Activated CD4-positive, alpha-beta T cell treated with anti-CD3 and anti-CD28 coated beads, Interleukin-2, amount 10 ng/mL, durations not matched to agents 7 days and 5 days (primary cell): ENCODE measurements at places on chromosomes 3 and 15. TPM values are rescaled to one million over a fixed set of nuclear protein-coding genes. Genes with fewer than 3 reads are reported as not detected.

GRCh38 chr15:26214290-26214689 is 351.2 kb upstream of the ATP10A start:
- H3K27me3 ChIP-seq, result no peaks in the 10 kb centered on the region
- H3K4me3 ChIP-seq, result no peak overlapping the region
- H3K36me3 ChIP-seq, result no peaks in the 10 kb centered on the region
- H3K27ac ChIP-seq, result no peak overlapping the region

GRCh38 chr3:29454161-29454611 is 173.3 kb downstream of the RBMS3 start:
- H3K27me3 ChIP-seq, result no peaks in the 10 kb centered on the region
- H3K4me1 ChIP-seq, result no peaks in the 10 kb centered on the region
- no peaks in the 10 kb centered on the region for H3K36me3 ChIP-seq

GRCh38 chr3:157417247-157417646 is 19.4 kb upstream of the PTX3 start:
- no peak overlapping the region for H3K27ac ChIP-seq
- no peak overlapping the region for H3K4me3 ChIP-seq
- DNase-seq, result no peak

DNA sequence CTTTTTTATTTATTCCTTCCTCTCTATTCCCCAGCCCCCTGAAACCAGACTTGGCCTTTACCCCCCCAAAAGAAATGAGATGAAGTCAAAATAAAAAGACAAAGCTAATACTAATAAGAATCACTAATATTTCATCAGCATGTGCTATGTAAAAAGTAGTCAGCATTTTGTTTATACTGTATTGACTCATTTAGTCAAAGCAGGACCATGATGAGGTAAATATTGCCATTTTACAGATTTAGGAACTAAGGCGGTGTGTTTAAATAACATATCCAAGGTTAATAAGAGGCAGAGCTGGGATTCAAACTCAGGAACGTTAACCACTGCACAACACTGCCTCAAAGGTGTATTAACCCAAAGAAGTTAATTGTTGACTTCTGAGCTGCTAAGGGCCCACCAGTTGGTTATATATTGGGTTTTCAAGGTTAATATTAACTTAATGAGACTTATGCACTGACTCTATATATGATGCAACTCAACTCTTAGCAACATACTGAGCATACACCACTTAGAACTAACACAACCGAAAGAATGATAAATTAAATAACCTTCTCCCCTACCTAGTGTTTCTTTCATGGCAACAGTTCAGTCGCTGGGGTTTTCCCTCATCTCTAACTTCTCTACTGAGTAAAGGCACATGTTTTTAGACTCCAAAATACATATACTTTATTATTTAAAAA is 34.7 kb downstream of the FOXP1 start:
- no peaks in the 10 kb centered on the region for H3K4me1 ChIP-seq
- DNase-seq, result no peak
- H3K36me3 ChIP-seq, result no peaks in the 10 kb centered on the region
- H3K4me3 ChIP-seq, result no peak overlapping the region
- no peak overlapping the region for H3K27ac ChIP-seq
- H3K27me3 ChIP-seq, result no peaks in the 10 kb centered on the region

- no peaks in the 10 kb centered on the region for H3K36me3 ChIP-seq
- no peaks in the 10 kb centered on the region for H3K4me1 ChIP-seq
- DNase-seq, result no peak
- no peak overlapping the region for H3K27ac ChIP-seq
These were observed 39.1 kb downstream of the SYNM start for GRCh38 chr15:99143655-99144610.

- H3K36me3 ChIP-seq, result no peaks in the 10 kb centered on the region
- no peak overlapping the region for H3K27ac ChIP-seq
- no peak for DNase-seq
- H3K4me1 ChIP-seq, result no peaks in the 10 kb centered on the region
- H3K27me3 ChIP-seq, result no peaks in the 10 kb centered on the region
These were observed 127.9 kb downstream of the CD47 start for GRCh38 chr3:107962946-107963345.

DNA sequence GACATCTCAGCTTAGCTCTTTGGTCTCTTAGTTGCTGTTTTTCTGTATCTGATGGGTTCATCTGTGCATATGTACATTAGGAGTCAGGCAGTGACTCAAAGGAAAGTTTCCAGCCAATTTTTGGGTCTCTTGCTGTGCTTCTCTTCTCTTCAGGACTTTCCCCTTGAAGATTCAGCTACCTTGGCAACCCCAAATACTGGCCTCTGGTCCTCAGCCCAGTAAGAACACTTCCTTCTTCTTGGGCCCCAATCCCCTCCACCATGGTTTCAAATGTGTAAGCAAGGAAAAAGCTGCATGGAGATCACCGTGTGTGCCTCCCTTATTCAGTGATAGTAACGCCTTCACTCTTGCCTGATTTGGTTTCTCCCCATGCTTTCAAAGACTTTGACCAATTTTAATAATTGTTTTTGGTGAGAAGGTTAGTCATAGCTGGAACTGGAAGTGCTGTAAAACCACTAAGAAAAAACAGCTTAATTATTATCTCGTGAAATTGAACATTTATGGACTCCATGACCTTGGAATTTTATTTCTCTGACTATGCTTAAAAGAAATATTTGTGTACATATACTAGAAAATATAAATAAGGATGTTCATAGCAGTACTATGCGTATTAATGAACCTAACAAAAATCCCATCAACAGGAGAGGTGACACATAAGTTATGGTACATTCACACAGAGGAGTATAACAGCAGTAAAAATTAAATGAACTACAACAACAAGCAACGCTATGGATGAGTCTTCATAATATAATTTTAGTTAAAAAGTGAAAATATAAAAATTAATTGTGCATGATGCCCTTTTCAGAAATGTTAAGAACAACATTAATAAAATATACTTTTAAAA is 125.3 kb upstream of the BCL6 start:
- H3K27ac ChIP-seq, result no peak overlapping the region
- peaks cover 10% of the 10 kb centered on the region for H3K4me1 ChIP-seq
- no peaks in the 10 kb centered on the region for H3K27me3 ChIP-seq
- H3K36me3 ChIP-seq, result peaks cover 5% of the 10 kb centered on the region

DNA sequence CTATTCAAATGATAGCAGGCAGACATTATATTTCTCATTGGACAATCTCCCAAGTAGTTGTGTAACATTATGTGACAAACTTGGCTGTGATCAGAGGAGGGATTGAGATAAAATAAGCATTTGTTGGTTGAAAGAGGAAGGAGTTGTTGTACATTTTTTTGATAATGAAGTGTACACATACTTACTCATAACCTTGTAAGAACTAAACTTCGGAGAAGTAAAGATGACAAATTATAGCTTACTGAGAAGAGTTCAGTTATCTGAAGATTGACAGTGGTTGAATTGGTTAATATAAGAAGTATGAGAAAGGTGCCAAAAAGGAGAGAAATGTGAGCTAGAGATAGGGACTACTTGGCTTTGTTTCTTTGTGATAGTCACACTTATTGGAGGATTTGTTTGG is 32.6 kb downstream of the STT3B start:
- no peaks in the 10 kb centered on the region for H3K27me3 ChIP-seq
- peaks cover 57% of the 10 kb centered on the region for H3K4me1 ChIP-seq
- DNase-seq, result no peak
- H3K27ac ChIP-seq, result no peak overlapping the region
- no peak overlapping the region for H3K4me3 ChIP-seq

- peak overlapping the region; percentile 95 for H3K27ac ChIP-seq
- H3K27me3 ChIP-seq, result no peaks in the 10 kb centered on the region
These were observed 4.0 kb upstream of the SIN3A start for GRCh38 chr15:75455424-75455981.

The ACP3 gene
- not detected for total RNA-seq

DNA sequence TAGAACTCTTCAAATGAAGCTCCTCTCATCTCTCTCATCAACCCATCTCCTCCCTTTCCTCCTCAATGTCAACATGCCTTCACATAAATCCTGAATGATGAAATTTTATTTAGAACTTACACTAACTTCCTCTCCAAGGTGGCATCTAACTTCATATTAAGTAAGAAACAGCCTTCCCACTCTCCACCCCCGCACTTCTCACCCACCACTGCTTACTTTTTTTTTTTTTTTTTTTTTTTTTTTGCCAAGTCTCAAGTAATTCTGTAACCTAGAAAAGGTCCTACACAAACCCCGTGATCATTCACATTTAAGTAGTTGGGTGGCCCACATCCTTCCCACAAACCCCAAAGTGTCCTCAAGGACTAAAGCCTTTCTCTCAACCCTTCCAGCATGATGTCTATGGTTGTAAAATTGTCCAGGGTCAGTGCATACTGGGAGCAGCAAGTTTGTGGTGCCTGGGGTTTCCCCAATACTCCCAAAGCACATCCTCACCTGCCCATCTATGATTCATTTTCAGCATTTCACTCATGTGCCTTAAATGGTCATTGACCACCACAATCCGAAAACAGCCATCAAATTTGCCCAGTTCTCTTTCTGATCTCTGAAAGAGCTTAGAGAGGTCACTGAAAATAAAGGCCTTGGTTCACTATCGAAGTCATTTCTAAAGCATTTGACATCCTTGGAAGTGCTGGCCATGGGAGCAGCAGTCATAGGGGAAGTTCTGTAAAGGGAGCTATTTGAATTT is 47.2 kb downstream of the CD86 start:
- no peaks in the 10 kb centered on the region for H3K27me3 ChIP-seq
- H3K36me3 ChIP-seq, result no peaks in the 10 kb centered on the region
- peaks cover 27% of the 10 kb centered on the region for H3K4me1 ChIP-seq
- no peak overlapping the region for H3K27ac ChIP-seq
- H3K4me3 ChIP-seq, result no peak overlapping the region

GRCh38 chr3:113776564-113776963 is 29.7 kb downstream of the ATP6V1A start:
- H3K36me3 ChIP-seq, result peaks cover 1% of the 10 kb centered on the region
- H3K4me1 ChIP-seq, result peaks cover 12% of the 10 kb centered on the region
- H3K27ac ChIP-seq, result no peak overlapping the region
- no peak overlapping the region for H3K4me3 ChIP-seq
- no peaks in the 10 kb centered on the region for H3K27me3 ChIP-seq

GRCh38 chr3:31421314-31422048 is 111.2 kb upstream of the STT3B start:
- H3K27me3 ChIP-seq, result no peaks in the 10 kb centered on the region
- no peak overlapping the region for H3K4me3 ChIP-seq
- H3K27ac ChIP-seq, result peak overlapping the region; percentile 70
- peaks cover 6% of the 10 kb centered on the region for H3K4me1 ChIP-seq

DNA sequence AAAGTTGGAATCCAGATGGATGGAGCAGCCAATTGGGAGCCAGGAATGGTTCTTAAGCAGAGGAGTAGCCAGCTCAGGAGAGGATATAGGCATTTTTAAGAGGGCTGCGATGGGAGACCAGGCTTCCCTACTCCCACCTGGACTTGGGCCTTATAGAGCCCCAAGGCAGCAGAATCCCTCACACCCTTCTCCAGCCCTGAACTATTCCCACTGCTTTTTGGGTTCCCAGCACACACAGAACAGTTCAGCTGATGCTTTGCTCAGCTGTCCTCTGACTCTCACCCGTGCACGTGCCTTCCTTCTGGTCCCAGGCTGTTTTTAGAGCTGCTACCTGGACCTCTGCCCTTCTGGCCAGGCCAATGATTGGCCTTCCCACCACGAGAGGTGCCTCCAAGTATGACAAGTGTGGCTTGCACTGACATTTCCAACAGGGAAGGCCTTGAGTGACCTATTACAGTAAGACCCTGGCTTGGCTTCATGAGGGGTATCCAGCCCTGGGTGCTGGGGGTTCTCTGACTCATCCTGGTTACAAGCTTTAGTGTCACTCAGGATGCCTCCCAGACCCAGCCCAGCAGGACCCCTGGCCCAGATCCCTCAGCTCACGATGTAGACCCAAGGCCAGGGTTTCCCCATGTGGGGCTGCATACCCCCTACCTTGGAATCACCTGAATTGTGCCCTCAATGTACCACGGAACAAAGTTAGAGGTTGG is 25.2 kb downstream of the NOX5 start:
- no peaks in the 10 kb centered on the region for H3K27me3 ChIP-seq
- H3K4me1 ChIP-seq, result no peaks in the 10 kb centered on the region
- H3K4me3 ChIP-seq, result no peak overlapping the region

The NPAP1 gene
- total RNA-seq, result not detected

GRCh38 chr3:157297328-157297915 is 137.5 kb upstream of the CCNL1 start:
- H3K27me3 ChIP-seq, result no peaks in the 10 kb centered on the region
- no peak overlapping the region for H3K4me3 ChIP-seq
- H3K4me1 ChIP-seq, result no peaks in the 10 kb centered on the region
- H3K36me3 ChIP-seq, result no peaks in the 10 kb centered on the region
- no peak overlapping the region for H3K27ac ChIP-seq

- H3K27ac ChIP-seq, result no peak overlapping the region
- peaks cover 1% of the 10 kb centered on the region for H3K27me3 ChIP-seq
- no peak for DNase-seq
- H3K4me3 ChIP-seq, result no peak overlapping the region
These were observed 19.8 kb downstream of the CYP19A1 start for GRCh38 chr15:51318382-51319150.

GRCh38 chr15:78147566-78147965 is 1.6 kb upstream of the IDH3A start:
- peaks cover 32% of the 10 kb centered on the region for H3K4me1 ChIP-seq
- no peak for DNase-seq
- peak overlapping the region; percentile 38 for H3K4me3 ChIP-seq

The FSD2 gene
- not detected for total RNA-seq

GRCh38 chr3:57688291-57688690 is 4.6 kb downstream of the DENND6A start:
- no peaks in the 10 kb centered on the region for H3K27me3 ChIP-seq
- H3K36me3 ChIP-seq, result peaks cover 17% of the 10 kb centered on the region
- DNase-seq, result no peak
- peak overlapping the region; percentile 50 for H3K27ac ChIP-seq
- H3K4me3 ChIP-seq, result no peak overlapping the region
- peaks cover 47% of the 10 kb centered on the region for H3K4me1 ChIP-seq

DNA sequence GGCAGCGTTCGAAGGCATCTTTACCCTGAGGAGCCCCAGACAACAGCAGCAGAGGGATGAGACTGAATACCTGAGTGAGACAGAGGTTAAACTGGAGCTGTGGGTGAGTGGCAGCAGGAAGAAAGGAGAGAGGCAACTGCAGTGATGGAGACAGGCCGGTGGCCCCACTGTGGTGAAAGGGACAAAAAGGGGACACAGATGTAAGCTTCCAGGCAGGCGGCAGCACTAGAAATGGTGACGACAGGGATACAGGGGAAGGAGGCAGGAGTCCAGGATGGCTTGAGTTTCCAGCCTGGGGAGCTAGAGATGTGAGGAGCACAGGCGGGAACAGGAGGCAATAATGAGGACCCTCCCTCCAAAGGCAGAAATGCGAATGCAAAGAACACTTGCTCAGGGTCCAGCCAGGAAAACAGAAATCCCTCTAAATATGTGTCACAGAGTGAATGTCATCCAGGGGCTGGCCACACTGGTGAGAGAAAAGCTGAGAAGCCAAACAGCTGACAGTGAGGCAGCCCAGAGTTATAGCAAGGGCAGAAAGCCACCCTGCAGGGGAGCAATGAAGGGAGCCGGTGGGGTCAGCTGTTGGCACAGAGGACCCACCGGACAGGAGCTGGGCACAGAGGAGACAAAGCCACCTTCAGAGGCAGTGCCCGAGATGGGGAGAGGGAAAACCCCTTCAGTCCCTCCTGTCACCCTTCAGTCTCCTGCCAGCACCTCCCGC is 70.1 kb downstream of the TBC1D2B start:
- no peak for DNase-seq
- no peak overlapping the region for H3K4me3 ChIP-seq
- no peak overlapping the region for H3K27ac ChIP-seq
- no peaks in the 10 kb centered on the region for H3K27me3 ChIP-seq
- peaks cover 44% of the 10 kb centered on the region for H3K36me3 ChIP-seq

The SPATA16 gene
- total RNA-seq, result not detected

The CCR8 gene
- total RNA-seq, result 0.74 TPM

The SELENOS gene
- total RNA-seq, result 29.7 TPM

The CHRNB4 gene
- total RNA-seq, result not detected

The RASSF1 gene
- 122 TPM for total RNA-seq

The AAGAB gene
- total RNA-seq, result 46.7 TPM

- no peaks in the 10 kb centered on the region for H3K4me1 ChIP-seq
- no peaks in the 10 kb centered on the region for H3K27me3 ChIP-seq
- H3K36me3 ChIP-seq, result no peaks in the 10 kb centered on the region
- no peak overlapping the region for H3K27ac ChIP-seq
These were observed 316.7 kb downstream of the ZNF385D start for GRCh38 chr3:21434310-21434709.

The SMCO1 gene
- not detected for total RNA-seq
